ENCODE measurements at places on chromosomes 6 and 20. TPM values are rescaled to one million over a fixed set of nuclear protein-coding genes. Genes with fewer than 3 reads are reported as not detected.

GRCh38 chr6:137550535-137550934 lies 56.3 kb upstream of the OLIG3 start:
- DNase-seq = no peak

- peak; percentile 43 for DNase-seq
Measured at GRCh38 chr6:27374824-27375612, 13.5 kb upstream of the ZNF391 start.

The GRM4 gene
- not detected for total RNA-seq

DNA sequence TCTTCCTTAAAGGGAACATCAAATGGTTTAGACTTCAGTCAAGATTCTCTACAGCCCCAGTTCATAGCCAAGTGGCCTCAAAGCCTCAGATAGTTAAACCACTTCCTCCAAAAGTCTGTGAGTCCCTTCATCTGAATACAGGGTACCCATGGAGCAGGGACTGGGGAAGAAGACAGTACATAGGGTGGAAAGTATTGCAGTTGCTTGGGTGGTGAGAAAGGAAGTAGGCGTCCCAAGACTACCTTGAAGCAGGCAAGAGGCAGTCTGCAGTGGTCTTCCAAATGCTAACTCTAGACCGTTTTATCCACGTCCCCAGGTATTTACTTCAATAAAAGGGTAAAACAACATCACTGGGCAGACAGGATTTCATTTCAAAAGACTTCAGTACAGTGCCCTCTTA lies 2.0 kb downstream of the FYN start:
- peak; percentile 37 for DNase-seq

DNA sequence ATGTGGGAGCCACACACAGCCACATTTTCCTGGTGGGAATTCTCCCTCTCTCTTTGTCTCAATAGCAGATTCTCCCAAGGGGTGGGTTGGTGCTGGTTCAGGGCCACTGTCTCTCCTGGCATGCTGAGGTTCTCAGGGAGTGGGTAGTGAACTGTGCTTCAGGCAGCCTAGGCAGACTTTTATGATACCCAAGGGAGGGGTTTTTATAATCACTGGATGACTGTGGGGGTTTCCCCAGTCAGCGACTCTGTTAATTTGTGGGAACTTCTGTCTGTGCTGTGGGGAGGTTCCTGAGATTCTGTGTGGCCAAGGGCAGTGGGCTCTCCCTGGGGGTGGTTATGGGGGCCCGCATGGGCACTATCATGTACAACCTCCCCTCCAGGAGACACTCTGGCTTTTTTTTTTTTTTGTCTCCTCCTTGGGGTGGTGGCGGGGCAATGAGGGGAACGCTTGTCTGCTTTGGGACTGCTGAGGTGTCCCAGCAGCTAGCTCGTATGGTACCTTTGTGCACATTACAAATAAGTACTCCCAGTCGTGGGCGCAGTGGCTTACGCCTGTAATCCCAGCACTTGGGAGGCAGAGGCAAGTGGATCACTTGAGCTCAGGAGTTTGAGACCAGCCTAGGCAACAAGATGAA lies 10.0 kb downstream of the PTK7 start:
- no peak for DNase-seq

The VTA1 gene
- 49.5 TPM for total RNA-seq

The TMEM63B gene
- 20.3 TPM for total RNA-seq

GRCh38 chr6:79895382-79896074 lies 51.8 kb downstream of the ELOVL4 start:
- no peak for DNase-seq

The STX7 gene
- 18.9 TPM for total RNA-seq

The KCNS1 gene
- total RNA-seq = 0.21 TPM

The APCDD1L gene
- not detected for total RNA-seq

DNA sequence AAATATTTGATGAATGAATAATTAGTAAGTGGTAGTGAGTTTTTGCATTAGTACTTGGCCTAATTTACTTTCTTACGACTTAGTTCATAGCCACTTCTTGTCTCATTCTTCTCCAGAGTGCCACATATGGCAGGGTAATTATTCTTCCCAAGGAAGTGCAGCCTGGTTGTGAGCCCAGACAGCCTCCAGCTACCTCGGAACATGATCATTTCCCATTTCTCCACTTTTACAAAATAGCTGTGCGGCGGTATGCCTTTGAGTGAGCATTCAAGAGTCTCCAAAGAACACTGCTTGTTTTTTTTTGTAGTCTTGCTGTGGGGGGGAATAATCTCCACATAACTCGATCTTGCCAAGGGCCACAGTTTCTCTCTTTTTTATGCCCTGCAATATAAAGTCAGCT lies 765.0 kb downstream of the HDGFL1 start:
- no peak for DNase-seq

GRCh38 chr20:17568972-17569521 lies 828 bp upstream of the DSTN start:
- no peak for DNase-seq

GRCh38 chr6:111591370-111591900 lies 14.2 kb downstream of the TRAF3IP2 start:
- no peak for DNase-seq

GRCh38 chr6:29005183-29005885 lies at the start of gene ZNF311:
Gene ZNF311, minus strand, starts transcription at chr6:29005315. Its CDS starts 1,361 bp downstream, at chr6:29003954.
- peak; percentile 45 for DNase-seq

DNA sequence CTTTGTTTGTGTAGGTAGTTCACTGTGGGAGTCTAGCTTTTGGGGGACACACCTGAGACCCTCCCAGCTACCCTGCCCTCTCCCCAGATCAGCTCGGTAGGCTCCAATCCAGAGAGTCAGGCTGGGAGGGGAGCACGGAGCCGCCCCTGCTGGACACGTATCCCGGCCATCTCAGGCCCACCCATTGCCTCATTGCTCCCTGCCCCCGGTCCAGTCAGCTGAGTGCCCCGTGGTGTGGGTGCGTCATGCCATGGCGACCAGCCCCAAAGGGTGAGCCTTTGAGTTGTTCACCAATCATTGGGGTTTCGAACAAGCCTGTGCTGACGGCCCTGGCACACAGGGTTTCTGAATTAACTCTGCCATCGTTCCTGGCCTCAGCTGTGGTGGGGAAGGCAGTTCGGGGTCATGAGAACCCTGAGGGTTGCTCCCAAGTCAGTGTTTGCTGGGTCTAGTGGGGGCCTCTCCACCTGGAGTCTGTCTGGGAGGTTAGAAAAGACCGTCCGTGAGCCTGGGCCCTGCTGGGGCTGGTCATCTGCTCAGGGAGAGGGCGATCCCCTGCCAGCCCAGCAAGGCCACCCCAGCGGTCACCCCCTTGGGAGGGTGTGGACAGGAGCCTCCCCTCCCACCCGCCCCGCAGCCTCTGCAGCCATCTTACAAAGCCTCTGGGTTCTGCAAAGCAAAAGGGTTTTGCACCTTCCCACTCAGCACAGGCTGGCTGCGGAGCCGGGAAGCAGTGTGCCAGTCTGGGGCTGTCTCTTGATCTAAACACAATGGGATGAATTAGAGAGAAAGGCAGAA lies 34.5 kb downstream of the NTSR1 start:
- DNase-seq = no peak

DNA sequence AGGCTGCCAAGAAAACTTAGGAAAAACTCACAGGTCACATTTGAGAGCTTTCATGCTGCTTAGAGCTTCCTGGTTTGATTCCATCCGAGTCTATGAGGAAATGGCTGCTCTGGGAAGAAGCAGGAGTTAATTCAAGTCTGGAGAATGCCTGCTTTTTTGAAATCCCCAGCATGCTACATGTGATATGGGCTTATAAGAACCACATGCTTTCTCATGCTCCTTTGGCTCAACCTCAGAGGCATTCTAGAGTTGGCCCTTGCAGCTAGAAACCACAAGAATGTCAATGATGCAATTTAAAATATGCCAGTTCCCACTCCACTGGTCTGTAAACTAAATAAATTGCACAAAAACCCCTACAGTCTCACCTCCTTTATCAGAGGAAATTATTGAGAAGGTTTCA lies 142.9 kb upstream of the OLIG3 start:
- no peak for DNase-seq

- no peak for DNase-seq
Measured at GRCh38 chr6:109977791-109978173, 329 bp upstream of the GPR6 start.

- no peak for DNase-seq
Measured at GRCh38 chr6:19024737-19025136, 637.6 kb downstream of the RNF144B start.

The AVP gene
- total RNA-seq = not detected

GRCh38 chr6:44257025-44257752 lies at the start of gene SLC35B2:
Gene SLC35B2, minus strand, starts transcription at chr6:44257528. Its CDS starts 118 bp downstream, at chr6:44257410.
- DNase-seq = peak; percentile 65

- no peak for DNase-seq
Measured at GRCh38 chr6:38799529-38800184, 84.5 kb downstream of the DNAH8 start.

- DNase-seq = no peak
Measured at GRCh38 chr20:62400541-62400940, 6.5 kb downstream of the CABLES2 start.

DNA sequence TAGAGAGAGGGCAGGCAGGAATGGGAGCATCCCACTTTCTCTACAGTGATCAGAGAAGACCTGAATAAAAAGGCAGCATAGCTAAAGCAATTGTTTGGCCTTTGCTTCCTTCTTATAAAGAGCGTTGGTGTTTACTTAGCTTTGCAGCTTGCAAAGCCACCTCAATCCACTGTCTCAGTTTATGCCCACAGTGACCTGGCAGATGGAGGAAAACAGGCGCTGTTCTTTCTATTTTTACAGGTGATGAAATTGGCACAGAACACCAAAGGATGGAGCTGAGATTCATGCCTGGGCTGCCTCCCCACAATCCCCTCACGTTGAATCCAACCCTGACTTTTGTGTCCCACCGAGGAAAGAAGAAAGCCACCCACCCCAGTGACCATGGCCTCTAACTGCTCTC lies 130.5 kb downstream of the TTLL2 start:
- no peak for DNase-seq

The PABPC1L gene
- 83.6 TPM for total RNA-seq

- DNase-seq = no peak
Measured at GRCh38 chr20:60254901-60255411, 296.7 kb downstream of the CDH26 start.

DNA sequence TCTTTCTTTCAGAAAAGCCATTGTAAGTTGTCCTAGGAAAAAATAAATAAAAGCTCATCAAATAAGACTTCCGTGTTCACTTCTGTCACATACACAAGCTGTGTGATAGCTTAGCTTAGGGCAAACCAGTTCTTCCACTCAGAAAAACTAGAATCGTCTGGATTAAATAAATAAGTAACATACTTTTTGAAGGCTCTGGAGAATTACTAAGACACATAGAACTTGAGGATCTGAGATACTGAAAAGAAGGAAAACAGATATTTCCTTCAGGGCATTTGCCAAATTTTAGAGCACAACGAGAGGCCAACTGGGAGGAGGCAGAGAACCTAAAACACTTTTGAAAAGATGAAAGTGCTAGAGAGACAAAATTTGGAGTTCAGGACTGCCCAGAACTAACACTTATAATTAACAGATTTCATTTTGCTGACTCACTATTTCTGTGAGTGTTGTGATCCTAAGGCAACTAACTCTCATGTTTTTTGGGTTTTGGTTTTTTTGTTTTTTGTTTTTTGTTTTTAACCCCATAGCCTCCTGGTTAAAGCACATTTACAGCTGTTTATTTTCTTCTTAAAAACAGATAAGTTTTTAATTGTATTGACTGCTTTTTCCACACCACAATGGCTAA lies 38.7 kb upstream of the THEMIS start:
- DNase-seq = no peak

- DNase-seq = no peak
Measured at GRCh38 chr6:159074120-159074684, 29.4 kb upstream of the TAGAP start.

DNA sequence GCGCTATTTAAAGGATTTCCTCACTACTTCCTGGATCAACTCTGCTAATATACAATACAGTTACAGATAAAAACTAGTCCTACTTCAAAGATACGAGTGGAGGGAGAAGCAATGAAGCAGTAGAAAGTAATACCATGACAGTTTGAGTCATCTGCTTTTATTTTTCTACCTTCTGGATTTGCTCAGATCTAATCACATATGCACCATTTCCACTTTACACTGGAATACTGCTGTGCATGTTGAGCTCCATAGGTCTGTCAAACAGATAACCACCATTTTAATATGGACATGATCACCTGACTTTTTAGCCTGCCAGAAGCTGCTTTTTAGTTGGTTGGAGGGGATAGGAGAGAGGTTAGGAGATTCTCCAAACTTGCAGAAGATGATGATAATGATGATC lies 92.5 kb downstream of the MMUT start:
- no peak for DNase-seq

DNA sequence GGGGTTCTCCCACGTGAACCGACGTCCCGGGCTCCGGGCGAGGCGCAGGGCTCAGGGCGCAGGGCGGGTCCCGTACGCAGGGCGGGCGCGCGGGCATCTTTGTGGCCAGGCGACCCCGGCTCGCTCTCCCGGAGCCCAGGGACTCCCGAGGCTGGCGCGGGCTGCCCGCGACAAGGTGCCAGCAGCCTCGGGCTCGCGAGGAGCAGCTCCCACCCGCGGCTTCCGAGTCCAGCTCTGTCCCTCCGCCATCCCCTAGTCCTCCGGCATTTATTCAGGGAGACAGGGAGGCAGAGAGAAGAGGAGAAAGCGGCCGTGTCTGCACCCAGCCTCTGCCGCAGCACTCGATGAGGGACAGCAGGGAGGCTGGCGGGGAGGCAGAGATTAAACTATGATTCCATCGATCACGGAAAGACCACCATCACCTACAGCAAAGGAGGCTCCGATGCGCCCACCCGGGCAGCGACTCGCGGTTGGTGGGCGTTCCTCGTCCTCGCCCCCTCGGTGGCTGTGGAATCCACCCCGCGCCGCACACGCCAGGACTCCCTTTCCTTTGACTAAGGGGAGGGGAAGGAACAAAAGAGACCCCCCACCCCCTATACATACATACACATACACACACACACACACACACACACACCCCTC lies 1.1 kb downstream of the RGS17 start:
- no peak for DNase-seq

DNA sequence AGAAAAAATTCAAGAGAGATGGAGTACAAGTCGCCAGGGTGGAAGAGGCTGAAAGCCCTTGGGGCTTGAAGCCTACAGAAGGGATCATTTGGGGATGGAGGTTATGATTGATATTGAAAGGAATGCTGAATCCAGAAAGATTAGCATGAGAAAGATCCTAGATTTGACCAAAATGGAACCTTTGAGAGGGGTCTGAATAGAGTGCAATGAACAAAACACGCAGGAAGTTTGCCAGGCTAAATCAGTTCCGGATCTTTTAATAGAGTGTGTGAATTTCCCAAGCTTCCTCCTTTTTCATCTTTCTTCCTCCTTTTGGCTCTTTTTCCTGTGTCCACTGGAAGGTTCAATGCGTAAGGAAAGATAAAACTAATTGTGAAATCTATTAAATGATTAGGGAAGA lies 15.3 kb downstream of the IPCEF1 start:
- no peak for DNase-seq

- no peak for DNase-seq
Measured at GRCh38 chr20:50320901-50321796, 130.5 kb downstream of the CEBPB start.

- no peak for DNase-seq
Measured at GRCh38 chr6:134730013-134730412, 219.9 kb downstream of the ALDH8A1 start.

All from activated T-helper 2 cell treated with anti-CD3 and anti-CD28 coated beads, Interferon-gamma antibody, Interleukin-2, Interleukin-4, amounts not matched to agents 10 μg/mL and 5 μg/mL and 100 μg/mL, durations not matched to agents 14 hours and 24 hours and 36 hours (primary cell).